K562 (cell line): ENCODE measurements at places on chromosomes 6 and 20. TPM values are rescaled to one million over a fixed set of nuclear protein-coding genes. Genes with fewer than 3 reads are reported as not detected.
A peak's percentile ranks its signal among the peaks of the same experiment; 100 is the strongest.

GRCh38 chr6:6414931-6415330 lies 94.5 kb upstream of the F13A1 start:
- no peak overlapping the region for H3K4me3 ChIP-seq
- H3K27ac ChIP-seq: no peak overlapping the region
- H3K4me1 ChIP-seq: no peaks in the 10 kb centered on the region

The FHL5 gene
- total RNA-seq: not detected in 2 replicates

DNA sequence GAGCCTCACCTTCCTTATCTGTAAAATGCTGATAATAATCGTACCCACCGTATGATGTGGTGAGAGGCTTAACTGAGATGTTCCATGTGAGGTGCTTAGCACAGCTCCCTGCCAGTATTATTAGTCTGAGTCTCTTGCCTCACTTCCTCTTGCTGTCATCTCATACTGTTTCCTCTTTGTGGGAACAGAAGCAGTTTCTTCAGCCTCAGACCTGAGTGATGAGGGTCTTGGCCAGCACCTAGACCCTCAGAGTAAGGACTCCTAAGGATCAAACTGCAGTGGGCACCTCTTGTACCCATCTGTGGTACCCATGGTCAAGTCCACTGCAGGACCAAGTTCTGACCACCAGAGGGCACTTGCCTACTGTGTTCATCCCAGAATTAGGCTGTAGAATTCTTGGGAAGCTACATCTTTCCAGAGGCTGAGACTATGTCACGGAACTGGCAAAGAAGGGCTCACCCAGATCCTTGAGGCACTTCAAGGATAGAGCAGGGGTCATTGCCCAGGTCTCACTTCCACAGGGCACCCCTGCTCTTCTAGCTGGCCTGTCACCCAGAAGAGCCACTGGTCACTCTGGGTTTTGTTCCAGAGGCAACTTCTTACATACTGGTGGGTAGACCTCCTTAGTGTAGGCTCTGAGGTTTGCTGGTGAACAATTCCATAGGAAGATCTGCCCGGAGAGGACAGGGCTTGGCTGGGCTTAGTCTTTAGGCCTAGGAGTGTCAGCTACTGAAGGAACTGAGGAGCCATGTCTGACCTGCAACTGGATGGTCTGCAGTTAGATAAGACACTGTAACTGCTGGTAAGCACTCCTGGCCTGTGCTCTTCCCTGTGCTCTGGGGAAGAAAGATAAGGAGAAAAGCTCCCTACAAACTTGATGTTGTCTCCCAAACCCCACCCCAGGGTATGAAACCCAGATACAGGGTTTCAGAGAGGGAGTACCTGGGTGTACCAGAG lies 20.6 kb upstream of the SGK2 start:
- no peak overlapping the region for H3K4me3 ChIP-seq
- H3K36me3 ChIP-seq: peaks cover 12% of the 10 kb centered on the region; the same call in 2 of the 3 replicates
- no peaks in the 10 kb centered on the region for H3K27me3 ChIP-seq
- peaks cover 18% of the 10 kb centered on the region; the same call in 2 of the 3 replicates for H3K4me1 ChIP-seq
- DNase-seq: peak; percentile 87

The CENPW gene
- total RNA-seq: 104 and 105 TPM in 2 replicates

GRCh38 chr6:140538926-140539325 lies 1164.5 kb upstream of the CITED2 start:
- no peaks in the 10 kb centered on the region for H3K36me3 ChIP-seq
- no peak overlapping the region for H3K27ac ChIP-seq
- H3K4me1 ChIP-seq: no peaks in the 10 kb centered on the region
- H3K4me3 ChIP-seq: no peak overlapping the region

GRCh38 chr6:14875481-14876063 lies 370.3 kb upstream of the JARID2 start:
- no peak overlapping the region for H3K27ac ChIP-seq
- H3K4me3 ChIP-seq: no peak overlapping the region
- H3K36me3 ChIP-seq: no peaks in the 10 kb centered on the region

- no peak overlapping the region for H3K4me3 ChIP-seq
- peaks cover 32% of the 10 kb centered on the region for H3K27me3 ChIP-seq
- no peaks in the 10 kb centered on the region for H3K4me1 ChIP-seq
- no peak overlapping the region for H3K27ac ChIP-seq
- DNase-seq: peak; percentile 22
- no peaks in the 10 kb centered on the region for H3K36me3 ChIP-seq
Measured at GRCh38 chr6:89597988-89598387, 40.6 kb downstream of the LYRM2 start.

DNA sequence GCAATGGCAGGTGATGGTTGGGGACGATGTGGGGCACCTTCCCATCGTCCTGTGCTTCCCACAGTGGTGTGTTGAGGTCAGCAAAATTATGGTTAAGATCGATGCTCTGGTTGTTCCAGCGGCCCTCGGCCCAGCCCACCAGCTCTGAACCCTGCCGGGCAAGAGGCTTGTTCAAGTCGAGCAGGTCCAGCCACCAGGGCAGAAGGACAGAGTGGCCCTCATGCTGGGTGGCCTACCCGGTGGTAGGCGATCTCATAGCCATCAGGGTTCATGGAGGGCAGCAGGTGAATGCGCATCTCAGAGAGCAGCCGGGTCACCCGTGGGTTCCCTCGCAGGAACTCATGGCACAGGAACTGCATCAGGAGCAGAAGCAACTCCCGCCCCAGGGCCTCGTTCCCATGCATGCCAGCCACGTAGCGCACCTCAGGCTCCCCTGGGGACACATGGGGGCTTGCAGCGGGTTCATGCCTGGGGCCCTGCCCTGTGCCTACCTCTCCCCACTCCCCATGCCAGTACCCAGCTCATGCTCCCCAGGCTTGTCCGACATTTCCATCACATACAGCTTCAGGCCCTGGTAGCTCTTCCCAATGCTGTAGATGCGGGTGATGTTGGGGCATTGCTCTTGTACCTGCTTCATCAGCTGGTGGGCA lies 4.3 kb downstream of the CPXM1 start:
- H3K36me3 ChIP-seq: no peaks in the 10 kb centered on the region
- H3K27me3 ChIP-seq: peaks cover 15% of the 10 kb centered on the region; the same call in 2 of the 3 replicates
- peaks cover 2% of the 10 kb centered on the region; the same call in 2 of the 3 replicates for H3K4me1 ChIP-seq
- H3K4me3 ChIP-seq: no peak overlapping the region
- H3K27ac ChIP-seq: no peak overlapping the region
- no peak for DNase-seq

- H3K36me3 ChIP-seq: no peaks in the 10 kb centered on the region
- no peaks in the 10 kb centered on the region for H3K27me3 ChIP-seq
- H3K4me1 ChIP-seq: no peaks in the 10 kb centered on the region
- H3K27ac ChIP-seq: no peak overlapping the region
- DNase-seq: no peak
- H3K4me3 ChIP-seq: no peak overlapping the region
Measured at GRCh38 chr6:87375315-87375714, 30.7 kb downstream of the C6orf163 start.

- peak overlapping the region; percentile 74 for H3K27ac ChIP-seq
- H3K36me3 ChIP-seq: no peaks in the 10 kb centered on the region
- no peaks in the 10 kb centered on the region for H3K27me3 ChIP-seq
- peak overlapping the region; percentile 46 for H3K4me3 ChIP-seq
- peaks cover 4% of the 10 kb centered on the region; the same call in 1 of the 2 replicates for H3K4me1 ChIP-seq
- no peak for DNase-seq
Measured at GRCh38 chr6:26328265-26328844, 36.6 kb upstream of the BTN3A2 start.

GRCh38 chr6:4319981-4320683 lies 184.8 kb upstream of the ECI2 start:
- H3K4me3 ChIP-seq: no peak overlapping the region
- no peaks in the 10 kb centered on the region for H3K27me3 ChIP-seq
- no peak overlapping the region for H3K27ac ChIP-seq
- DNase-seq: no peak
- no peaks in the 10 kb centered on the region for H3K36me3 ChIP-seq

- H3K36me3 ChIP-seq: no peaks in the 10 kb centered on the region
- H3K4me3 ChIP-seq: no peak overlapping the region
- H3K4me1 ChIP-seq: no peaks in the 10 kb centered on the region
- H3K27me3 ChIP-seq: no peaks in the 10 kb centered on the region
Measured at GRCh38 chr6:138970856-138971425, 17.1 kb downstream of the REPS1 start.

The SSTR4 gene
- total RNA-seq: not detected in 2 replicates

DNA sequence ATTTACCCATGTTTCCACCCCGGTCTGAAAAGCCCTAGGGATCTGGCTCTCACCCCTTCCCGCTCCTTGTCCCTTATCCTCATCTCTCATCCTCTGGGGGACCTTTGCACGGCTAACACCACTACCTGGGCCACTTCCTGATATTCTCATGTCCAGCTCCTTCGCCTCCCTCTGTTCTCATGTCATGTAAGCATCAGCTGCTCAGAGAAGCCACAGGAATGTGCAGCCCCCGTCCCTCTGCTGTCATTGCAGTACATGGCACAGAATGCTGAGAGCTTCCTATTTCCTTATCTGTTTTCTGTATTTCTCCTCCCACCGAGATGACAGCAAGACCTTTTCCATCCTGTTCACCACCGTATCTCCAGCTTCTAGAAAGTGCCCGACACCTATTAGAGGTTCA lies 102.4 kb downstream of the MTHFD1L start:
- H3K27ac ChIP-seq: no peak overlapping the region
- DNase-seq: no peak
- H3K36me3 ChIP-seq: peaks cover 44% of the 10 kb centered on the region
- H3K4me1 ChIP-seq: no peaks in the 10 kb centered on the region
